ENCODE measurements at places on chromosomes 3 and 15.

DNA sequence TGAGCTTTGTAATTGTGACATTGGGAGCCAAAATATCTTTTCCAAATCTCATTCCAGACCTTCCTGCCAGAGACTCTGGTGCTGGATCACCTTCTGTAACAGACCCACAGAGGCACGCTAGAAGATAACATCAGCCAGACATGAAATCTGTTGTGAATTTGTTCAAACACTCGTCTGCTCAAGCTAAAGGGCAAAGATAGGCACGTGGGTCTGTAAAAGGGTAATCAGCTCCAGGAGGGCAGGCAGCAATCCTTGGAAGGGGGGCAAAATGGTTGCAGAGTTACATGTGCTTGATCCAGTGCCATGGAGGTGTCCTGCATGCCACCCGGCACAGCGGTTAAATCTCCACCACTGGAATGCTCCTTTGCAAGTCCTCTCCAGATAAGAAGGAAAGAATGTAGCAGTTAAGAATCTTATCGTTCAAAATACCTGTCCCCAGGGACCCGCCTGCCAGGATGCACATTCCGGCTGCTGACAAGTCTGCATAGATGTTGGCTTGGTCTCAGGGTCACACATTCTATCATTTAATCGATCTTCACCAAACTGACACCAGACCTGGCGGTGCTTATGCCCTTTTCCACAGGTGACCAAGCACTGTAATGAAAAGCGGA, 74.8 kb downstream of the ADAMTS9 start:
- DNase-seq: no peak

- DNase-seq: no peak
These were observed 21.7 kb upstream of the UBL7 start for GRCh38 chr15:74482661-74483060.

DNA sequence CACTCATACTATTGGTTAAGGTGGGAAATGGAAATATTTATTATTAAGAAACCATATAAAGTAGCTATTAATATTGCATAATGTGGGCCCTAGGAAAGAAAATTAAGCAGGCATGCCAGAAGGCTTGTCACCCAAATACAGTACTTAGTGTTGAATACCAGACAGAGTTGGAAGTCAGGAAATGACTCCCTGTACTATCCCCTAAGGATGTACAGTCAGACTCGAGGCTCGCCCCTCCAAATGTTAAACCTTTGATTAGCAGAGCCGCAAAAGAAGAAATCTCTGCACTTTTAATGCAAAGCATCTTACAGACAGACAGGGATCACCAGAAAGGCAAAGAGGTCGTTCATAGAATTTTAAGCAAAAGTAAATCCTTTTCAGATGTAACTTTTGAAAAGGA, 11.3 kb upstream of the RBSN start:
- no peak for DNase-seq

GRCh38 chr3:197854596-197855343, 63.7 kb downstream of the LRCH3 start:
- no peak for DNase-seq

DNA sequence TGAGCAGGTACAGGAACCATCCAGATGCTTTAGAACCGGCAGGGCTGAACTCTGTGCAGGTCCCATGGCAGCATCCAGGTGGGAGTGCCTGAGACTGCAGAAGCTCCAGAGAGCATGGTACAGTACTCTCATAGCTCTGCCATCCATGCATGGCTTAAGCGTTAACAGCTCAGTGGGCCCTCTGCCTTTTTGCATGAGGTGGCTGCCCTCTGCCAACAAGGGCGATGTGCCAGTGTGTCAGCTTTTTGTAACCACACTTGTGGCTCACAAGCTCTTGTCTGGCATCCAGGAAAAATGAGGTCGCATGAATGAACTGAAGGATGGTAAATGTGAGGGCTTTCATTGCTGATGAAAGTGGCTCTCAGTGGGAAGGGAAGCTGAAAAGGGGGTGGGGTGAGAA, 950.1 kb downstream of the DIPK2A start:
- no peak for DNase-seq

DNA sequence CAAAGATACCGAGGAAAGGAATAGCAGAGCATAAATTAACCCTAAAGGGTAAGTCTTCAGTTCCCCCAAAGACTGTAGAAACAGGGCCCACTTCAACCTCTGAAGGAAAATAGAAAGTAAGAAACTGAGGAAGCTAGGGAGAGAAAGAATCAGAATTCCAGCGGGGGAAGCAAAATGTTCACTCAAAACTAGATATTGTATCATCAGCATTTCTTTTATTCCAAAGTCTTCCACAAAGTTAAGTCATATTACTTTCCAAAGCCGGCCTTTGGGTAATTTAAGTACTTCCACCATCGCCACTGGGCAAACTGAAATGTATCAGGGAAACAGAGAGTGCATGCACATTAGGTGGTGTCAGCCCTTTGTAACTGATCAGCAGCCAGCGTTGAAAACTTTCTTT, 88.3 kb downstream of the RSL24D1 start:
- DNase-seq: no peak

GRCh38 chr3:164533275-164533674, 545.0 kb downstream of the SI start:
- DNase-seq: no peak

GRCh38 chr3:144259267-144259666, 287.6 kb downstream of the DIPK2A start:
- no peak for DNase-seq

- DNase-seq: no peak
These were observed 2.0 kb downstream of the CCR5 start for GRCh38 chr3:46372492-46373359.

DNA sequence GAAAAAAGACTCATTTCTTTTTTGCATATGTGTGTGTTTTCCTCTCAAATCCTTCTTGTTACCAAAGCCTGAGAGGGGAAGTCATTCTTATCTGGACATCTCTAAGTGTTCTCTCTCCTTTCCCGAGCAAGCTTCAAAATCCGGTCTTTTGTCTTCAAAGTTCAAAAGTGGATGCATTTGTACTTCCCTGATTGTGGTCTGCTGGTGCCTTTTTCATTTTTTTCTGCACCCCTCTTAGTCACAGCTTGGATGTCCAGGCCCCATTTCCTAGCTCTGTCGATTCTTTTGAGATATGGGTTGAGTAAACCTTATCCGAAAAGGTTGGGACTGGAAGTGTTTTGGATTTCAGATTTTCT, 34.8 kb downstream of the EHD4 start:
- no peak for DNase-seq

DNA sequence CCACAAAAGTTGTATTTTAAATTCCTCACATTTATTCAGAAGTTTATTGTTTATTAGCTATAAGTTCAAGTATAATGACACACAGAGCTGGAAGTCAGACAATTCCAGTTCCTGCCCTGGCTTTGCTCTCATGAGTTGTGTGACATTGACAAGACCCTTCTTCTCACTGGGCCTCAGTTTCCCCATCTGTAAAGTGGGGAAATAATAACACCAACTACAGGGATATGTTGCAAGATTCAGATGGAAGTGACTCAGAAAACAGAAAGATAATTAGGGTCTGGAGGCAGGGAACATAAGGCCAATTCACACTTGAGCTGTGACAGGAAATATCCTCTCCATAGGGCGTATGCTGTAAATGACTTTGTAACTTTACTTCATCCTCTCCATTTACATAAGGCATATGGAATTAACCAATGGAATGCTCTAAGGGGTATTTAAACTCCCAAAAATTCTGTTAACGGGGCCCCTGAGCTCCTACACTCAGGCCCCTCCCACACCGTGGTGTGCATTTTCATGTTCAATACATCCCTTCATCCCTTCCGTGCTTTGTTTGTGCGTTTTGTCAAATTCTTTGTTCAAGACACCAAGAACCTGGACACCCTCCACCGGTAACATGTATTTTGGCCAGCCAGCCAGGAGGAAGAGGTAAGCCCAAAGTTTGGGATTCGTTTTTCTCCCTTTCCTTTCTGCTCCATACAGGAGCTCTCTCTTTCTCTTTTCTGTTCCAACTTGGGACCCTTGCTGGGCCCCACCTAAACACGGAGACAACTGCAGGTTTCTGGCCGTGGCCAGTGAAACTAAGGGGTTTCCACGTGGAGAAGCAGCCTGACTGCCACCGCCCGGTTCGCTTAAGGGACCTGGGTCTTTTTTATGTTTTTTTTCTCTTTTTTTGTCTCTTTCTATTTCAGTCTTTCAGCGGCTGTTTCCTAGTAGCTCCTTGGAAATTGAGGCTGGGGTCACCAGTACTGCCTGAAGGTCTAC, 16.9 kb downstream of the CYP11A1 start:
- no peak for DNase-seq

GRCh38 chr3:170982733-170983132, 43.8 kb downstream of the SLC2A2 start:
- no peak for DNase-seq

- DNase-seq: no peak
These were observed 238.7 kb downstream of the ISL2 start for GRCh38 chr15:76575274-76575673.

DNA sequence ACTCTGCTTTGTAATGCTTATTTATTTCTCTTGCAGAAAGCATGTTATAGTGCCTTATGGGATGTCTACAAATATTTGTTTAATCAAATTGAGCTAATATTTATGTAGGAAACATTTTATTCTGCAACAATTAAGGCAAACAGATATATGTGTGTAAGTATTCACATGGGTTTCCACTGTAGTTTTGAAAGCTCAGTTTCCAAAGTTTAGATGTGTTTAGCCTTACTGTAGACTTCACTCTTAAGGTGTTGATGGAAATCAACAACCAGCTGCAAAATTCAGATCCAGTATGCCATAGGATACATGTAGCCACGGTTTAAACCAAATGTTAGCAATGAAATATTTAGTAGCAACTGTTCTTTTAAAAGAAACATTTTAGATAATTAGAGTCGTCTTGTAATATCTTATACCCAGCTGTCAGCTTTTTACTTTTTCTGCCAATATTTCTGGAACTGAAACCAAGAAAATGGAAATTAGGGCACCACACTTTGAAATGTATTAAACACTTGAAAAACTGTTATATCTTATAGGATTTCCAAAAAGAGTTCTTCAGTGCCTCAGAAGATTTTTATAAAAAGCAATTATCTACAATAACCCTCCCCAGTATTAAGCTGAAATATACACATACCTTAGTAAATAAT, 18.5 kb downstream of the PIK3CA start:
- DNase-seq: no peak

GRCh38 chr3:77247061-77247460, 207.2 kb downstream of the ROBO2 start:
- no peak for DNase-seq

- no peak for DNase-seq
These were observed 24.2 kb downstream of the MCTP2 start for GRCh38 chr15:94255540-94255939.

- DNase-seq: no peak
These were observed 19.2 kb downstream of the SNX33 start for GRCh38 chr15:75666823-75667501.

DNA sequence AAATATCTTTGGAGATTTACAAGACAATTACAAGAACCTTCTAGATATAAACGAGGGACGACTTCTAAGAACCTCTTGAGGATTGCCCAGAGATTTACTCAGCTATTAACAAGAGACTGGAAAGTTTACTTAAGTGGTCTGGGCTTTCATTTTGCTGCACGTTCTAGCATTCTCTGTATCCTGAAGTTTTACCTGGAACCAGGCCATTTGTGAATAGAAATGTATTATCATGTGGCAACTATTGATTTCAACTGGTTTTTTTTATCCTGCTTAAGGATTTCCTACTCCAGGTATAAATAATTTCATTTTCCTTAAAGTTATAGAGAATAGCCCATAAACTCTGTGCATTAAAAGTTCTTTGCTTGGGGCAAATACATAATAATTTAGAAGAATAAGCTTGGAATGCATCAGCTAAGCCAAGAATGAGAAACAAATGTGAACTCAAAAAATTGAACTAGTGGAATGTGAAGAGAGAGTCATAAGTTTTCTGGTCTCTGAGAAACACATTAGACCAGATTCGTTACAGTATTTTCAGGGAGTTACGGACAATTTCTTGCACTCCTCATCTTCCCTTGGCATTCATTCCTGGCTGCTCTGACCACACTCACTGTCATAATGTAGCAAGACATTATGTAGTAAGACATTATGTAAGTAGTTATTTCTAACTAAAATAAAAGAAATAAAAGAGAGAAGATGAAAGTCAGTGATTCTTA, 1.3 kb downstream of the AQP9 start:
- no peak for DNase-seq

- DNase-seq: no peak
These were observed 2.2 kb downstream of the TYRO3 start for GRCh38 chr15:41561104-41561776.

DNA sequence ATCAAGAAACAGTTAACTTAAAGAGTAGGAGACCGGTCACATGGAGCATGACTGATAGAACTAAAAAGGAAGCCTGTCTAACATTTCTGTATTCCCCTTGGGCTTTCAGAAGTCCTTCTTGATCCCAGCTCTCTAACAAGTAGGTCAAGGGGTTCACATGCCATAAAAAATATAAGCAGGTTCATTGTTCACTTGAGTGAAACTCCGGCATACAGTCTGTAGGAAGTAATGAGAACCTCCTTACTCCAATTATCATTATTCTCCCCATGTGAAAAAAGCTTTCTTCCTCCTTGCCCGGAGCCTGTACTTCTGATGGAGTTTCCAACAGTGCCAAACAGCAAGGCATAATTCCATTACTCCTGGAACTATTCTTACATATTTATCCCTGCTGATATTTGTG, 242.8 kb upstream of the CNTN4 start:
- no peak for DNase-seq

- DNase-seq: no peak
These were observed 43.4 kb downstream of the SPG11 start for GRCh38 chr15:44620081-44620480.

- DNase-seq: no peak
These were observed 148.5 kb upstream of the HACD2 start for GRCh38 chr3:123733341-123733740.

DNA sequence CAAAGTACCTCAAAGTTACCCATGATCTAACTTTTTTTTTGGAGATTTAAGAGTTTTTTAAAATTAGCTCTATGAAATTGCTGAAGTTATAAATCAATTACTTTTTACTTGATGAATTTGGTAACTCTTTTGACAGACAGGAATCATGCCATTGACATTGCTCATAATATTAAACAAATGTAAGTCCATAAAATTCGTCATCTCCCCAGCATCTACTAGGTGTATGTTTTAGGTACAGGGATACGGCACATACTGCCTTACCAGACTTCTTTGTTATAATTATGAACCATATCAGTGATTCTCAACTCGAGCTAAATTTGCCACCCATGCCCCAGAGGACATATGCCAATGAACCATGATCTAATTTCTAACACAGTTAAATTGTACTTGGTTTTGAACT, 247.5 kb upstream of the TGFBR2 start:
- no peak for DNase-seq

GRCh38 chr15:95857758-95858157, 472.7 kb upstream of the NR2F2 start:
- no peak for DNase-seq
